ENCODE measurements at places on chromosomes 12 and 14.

DNA sequence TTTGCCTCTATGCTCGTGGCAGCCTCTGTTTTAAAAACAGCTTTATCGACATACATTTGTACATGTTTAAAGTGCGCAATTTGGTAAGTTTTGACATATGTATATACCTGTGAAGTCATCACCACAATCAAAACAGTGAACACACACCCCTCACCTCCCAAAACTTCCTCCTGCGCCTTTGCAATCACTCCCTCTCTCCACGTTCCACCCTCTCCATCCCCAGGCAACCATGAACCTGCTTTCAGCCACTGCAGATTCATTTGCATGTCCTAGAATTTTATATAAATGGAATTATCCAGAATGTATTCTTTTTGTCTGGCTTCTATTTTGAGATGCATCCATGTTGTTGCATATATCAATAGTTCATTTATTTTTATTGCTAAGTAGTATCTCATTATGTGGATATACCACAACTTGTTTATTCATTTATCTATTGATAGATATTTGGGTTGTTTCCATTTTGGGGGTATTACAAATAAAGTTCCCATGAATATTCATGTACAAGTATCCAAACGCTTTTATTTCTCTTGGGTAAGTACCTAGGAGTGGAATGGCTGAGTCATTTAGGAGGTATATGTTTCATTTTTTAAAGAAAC lies 15.5 kb upstream of the CHGA start:
- no peak for DNase-seq

GRCh38 chr14:104880584-104881210 lies 15.6 kb downstream of the CEP170B start:
- DNase-seq = no peak

- no peak for DNase-seq
Observed at GRCh38 chr12:6547987-6548386, 7.9 kb downstream of the IFFO1 start.

DNA sequence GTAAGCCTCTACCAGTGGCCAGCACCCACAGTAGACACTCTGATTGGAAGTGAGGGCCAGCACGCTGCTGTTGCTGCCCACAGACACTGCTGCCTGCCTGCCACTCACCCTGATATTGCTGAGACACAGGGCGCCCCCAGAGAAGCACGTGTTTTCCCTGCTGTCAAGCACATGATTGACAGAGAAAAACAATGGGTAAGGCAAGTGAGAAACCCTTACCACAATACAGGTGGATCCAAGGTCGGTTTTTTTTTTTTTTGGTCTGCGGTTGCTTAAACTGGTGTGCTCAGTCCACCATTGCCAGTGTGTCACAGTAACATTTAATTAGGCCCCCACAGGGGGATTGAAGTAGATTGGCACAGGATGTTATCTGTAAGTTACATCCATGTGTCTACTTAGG lies 65.9 kb downstream of the WDR20 start:
- no peak for DNase-seq

GRCh38 chr12:70364695-70365397 lies 1.2 kb upstream of the KCNMB4 start:
- DNase-seq = no peak

DNA sequence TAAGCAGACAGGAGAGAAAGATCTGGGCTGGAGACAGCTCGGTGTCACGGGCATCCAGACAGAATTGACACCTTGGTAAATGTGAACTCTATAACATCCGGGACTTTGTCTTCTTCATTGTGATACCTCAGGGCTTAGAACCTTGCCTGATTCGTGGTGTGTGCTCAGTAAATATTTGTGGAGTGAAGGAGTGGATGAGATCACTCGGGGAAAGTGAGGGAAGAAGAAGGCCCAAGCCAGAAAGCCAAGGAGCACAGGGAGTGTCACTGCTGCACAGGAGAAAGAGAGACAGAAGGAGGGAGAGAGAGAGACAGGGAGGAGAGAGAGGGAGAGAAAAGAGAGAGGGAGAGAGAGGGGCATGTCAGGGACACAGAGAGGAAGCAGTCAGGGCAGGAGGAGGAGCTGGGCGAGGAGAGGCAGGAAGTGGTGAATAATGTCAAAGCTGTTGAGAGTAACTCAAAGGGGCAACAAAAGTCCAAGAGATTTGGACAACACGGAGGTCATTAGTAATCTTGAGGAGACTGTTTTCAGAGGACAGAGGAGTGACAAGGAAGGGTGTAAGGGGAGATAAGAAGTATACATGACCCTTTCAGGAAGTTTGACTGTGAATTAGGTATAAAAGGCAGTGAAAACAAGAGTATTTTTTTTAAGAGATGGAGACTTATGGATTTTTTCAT lies 141.6 kb upstream of the MAX start:
- DNase-seq = peak; percentile 41

Data from CD4-positive, alpha-beta T cell treated with Interleukin-21 for 1 hour (primary cell).